ENCODE measurements at places on chromosomes 5 and 9. TPM values are rescaled to one million over a fixed set of nuclear protein-coding genes. Genes with fewer than 3 reads are reported as not detected.

- no peak for DNase-seq
These were observed 21.1 kb upstream of the CDC42SE2 start for GRCh38 chr5:131242728-131243255.

The GRM6 gene
- total RNA-seq, result 0.96 TPM

- DNase-seq, result no peak
These were observed 41.3 kb downstream of the IL31RA start for GRCh38 chr5:55892479-55892878.

GRCh38 chr5:137847687-137848086 lies 20.0 kb upstream of the MYOT start:
- DNase-seq, result no peak

- DNase-seq, result no peak
These were observed 25.4 kb downstream of the ADAMTS16 start for GRCh38 chr5:5165541-5166002.
